ENCODE measurements at places on chromosomes 7 and 10.

DNA sequence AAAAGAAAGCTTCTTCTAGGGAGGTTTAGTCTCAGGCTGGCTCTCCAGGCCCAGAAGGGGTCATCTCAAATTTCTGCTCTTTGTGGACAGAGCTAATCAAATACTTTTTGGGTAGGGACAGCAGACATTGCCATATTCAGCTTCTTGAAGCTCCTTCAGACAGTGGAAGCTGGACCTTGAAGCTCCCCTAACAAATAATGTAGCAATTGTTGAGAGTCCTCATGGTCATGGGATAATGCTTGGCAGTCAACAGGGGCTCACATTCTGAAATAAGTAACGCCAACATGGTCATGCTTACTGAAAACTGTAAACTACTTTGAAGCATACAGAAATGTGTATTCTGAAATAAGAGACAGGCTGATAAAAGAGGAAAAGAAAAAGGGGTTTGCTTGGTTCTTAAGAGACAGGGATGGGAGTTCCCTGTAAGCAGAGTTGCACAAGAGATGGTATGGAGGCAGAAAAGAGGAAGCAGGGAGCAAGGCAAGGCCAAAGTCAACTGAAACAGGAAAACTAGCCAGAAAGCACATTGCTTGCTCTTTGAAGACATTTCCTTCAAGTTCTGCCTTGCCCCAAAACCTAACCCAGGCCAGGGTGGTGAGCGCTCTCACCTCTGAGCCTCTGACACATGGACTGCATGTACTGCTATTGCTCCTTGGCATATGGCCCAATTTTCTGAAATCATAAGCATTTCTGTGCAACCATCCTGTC lies 53.1 kb upstream of the KMT2E start:
- no peak for DNase-seq

GRCh38 chr10:86758189-86759072 lies 2.0 kb downstream of the BMPR1A start:
- DNase-seq: no peak

DNA sequence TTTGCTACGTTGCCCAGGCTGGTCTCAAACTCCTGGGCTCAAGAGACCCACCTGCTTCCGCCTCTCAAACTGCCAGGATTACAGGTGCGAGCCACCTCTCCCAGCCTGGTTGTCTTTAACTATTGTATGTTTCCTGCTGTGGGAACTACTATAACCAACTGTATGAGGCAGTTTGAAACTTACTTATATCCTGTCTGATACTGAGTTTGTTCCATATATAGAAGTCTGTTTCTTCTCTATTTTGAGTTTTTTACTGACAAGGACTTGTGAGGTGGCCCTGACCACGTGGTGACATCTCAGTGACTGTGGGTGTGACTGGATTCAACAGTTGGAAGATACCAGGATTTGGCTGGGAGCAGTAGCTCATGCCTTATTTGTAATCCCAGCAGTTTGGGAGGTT lies 14.2 kb downstream of the FBH1 start:
- DNase-seq: no peak

- no peak for DNase-seq
Observed at GRCh38 chr7:41826641-41827040, 123.8 kb upstream of the INHBA start.

DNA sequence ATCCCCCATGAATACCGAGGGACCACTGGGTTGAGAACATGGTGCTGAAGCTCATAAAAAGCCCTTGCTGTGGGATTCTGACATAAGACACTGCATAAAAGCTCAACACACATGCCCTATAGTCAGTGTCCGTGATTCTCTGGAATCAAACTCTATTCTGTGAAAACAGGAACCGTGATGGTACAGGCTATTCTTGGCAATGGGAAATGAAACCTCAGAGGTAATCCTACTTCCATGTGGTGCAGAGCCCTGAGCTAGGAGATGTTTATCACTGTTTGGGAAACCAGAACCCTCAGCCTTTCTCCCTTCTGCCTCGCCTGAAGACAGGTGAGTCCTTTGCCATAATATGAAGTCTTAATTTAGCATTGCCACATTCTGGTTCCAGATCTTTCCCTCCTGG lies 80.8 kb upstream of the PRSS1 start:
- DNase-seq: no peak

GRCh38 chr10:33388382-33388781 lies 53.9 kb upstream of the NRP1 start:
- no peak for DNase-seq

- no peak for DNase-seq
Observed at GRCh38 chr10:72260976-72261783, 12.5 kb upstream of the DDIT4 start.

All from spinal cord (tissue), 10 donors.